ENCODE measurements at places on chromosomes 3 and 15. TPM values are rescaled to one million over a fixed set of nuclear protein-coding genes. Genes with fewer than 3 reads are reported as not detected.

DNA sequence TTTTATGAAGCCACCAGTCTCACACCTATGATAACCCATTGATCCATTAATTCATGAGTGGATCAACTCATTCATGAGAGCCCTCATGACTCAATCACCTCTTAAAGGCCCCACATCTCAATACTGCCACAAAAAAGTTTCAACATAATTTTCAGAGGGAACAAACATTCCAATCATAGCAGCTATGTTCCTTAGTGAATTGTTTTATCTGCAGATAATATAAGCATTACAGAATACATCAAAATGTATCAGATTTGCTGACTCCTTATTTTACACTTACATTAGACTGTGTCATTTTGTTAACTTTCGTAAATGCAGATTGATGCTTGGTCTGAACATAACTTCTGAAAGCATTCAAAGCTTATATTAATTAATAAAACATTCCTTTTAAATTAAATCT is 155.3 kb upstream of the MBNL1 start:
- no peaks in the 10 kb centered on the region for H3K4me1 ChIP-seq
- DNase-seq = no peak
- H3K27ac ChIP-seq = no peak overlapping the region
- H3K36me3 ChIP-seq = no peaks in the 10 kb centered on the region
- H3K4me3 ChIP-seq = no peak overlapping the region
- no peaks in the 10 kb centered on the region for H3K27me3 ChIP-seq

- H3K4me1 ChIP-seq = peaks cover 7% of the 10 kb centered on the region
- no peak overlapping the region for H3K4me3 ChIP-seq
- no peaks in the 10 kb centered on the region for H3K27me3 ChIP-seq
- DNase-seq = no peak
- H3K36me3 ChIP-seq = no peaks in the 10 kb centered on the region
Observed at GRCh38 chr15:74312445-74313007, 54.9 kb downstream of the CYP11A1 start.

- no peak overlapping the region for H3K27ac ChIP-seq
- no peaks in the 10 kb centered on the region for H3K36me3 ChIP-seq
- H3K27me3 ChIP-seq = no peaks in the 10 kb centered on the region
Observed at GRCh38 chr15:83992324-83993031, 243.1 kb upstream of the GOLGA6L4 start.

- no peak overlapping the region for H3K27ac ChIP-seq
- no peaks in the 10 kb centered on the region for H3K27me3 ChIP-seq
- DNase-seq = no peak
- no peaks in the 10 kb centered on the region for H3K36me3 ChIP-seq
Observed at GRCh38 chr3:125140818-125141595, 71.5 kb downstream of the SLC12A8 start.

GRCh38 chr3:44252332-44252959 is 10.8 kb downstream of the TOPAZ1 start:
- H3K27me3 ChIP-seq = no peaks in the 10 kb centered on the region
- no peaks in the 10 kb centered on the region for H3K36me3 ChIP-seq
- DNase-seq = peak; percentile 26
- H3K27ac ChIP-seq = no peak overlapping the region
- no peaks in the 10 kb centered on the region for H3K4me1 ChIP-seq

GRCh38 chr3:134852893-134853351 is 57.9 kb downstream of the EPHB1 start:
- no peak for DNase-seq
- no peaks in the 10 kb centered on the region for H3K36me3 ChIP-seq
- no peak overlapping the region for H3K4me3 ChIP-seq
- no peak overlapping the region for H3K27ac ChIP-seq

COL6A6 gene
- total RNA-seq = 1.1 TPM

TUSC7 gene
- total RNA-seq = not detected

MEIS2 gene
- 326 TPM for total RNA-seq

C2CD4A gene
- not detected for total RNA-seq
